AG04449 (cell line): ENCODE measurements at places on chromosomes 16 and 17.

DNA sequence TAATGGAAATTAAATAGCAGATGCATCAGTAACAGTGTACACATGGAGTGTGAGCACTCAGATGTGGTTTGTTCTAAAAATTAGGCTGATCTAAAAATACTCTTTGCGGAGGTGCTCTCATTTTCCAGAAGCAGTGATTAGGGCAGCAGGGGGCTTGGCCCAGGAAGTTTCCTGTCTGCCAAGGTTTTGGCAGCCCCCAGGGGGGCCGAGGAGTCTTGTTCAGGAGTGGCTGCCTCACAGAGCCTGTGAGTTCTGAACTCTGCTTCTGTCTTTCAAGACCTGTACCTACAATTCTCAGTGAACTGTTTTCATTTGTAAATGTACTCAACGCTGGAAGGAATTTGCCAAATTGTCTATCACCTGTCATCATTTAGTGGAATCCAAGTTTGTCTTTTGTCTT lies 388.4 kb upstream of the CDH11 start:
- DNase-seq = no peak

DNA sequence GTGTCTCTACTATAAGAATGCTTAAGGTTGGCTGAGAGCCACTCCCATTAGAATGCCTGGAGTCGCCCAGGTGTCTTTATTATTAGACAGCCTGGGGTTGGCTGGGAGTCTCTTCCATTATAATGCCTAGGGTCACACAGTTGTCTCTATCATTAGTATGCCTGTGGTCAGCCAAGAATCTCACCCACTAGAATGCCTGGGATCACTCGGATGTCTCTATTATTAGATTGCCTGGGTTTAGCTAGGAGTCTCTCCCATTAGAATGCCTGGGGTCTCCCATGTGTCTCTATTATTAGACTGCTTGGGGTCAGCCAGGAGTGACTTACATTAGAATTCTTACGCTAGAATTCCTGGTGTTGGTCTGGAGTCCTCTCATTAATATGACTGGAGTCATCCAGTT lies 2255.3 kb downstream of the TP53TG3F start:
- DNase-seq = no peak

GRCh38 chr17:2068031-2068518 lies 13.2 kb downstream of the HIC1 start:
- peak; percentile 84 for DNase-seq

DNA sequence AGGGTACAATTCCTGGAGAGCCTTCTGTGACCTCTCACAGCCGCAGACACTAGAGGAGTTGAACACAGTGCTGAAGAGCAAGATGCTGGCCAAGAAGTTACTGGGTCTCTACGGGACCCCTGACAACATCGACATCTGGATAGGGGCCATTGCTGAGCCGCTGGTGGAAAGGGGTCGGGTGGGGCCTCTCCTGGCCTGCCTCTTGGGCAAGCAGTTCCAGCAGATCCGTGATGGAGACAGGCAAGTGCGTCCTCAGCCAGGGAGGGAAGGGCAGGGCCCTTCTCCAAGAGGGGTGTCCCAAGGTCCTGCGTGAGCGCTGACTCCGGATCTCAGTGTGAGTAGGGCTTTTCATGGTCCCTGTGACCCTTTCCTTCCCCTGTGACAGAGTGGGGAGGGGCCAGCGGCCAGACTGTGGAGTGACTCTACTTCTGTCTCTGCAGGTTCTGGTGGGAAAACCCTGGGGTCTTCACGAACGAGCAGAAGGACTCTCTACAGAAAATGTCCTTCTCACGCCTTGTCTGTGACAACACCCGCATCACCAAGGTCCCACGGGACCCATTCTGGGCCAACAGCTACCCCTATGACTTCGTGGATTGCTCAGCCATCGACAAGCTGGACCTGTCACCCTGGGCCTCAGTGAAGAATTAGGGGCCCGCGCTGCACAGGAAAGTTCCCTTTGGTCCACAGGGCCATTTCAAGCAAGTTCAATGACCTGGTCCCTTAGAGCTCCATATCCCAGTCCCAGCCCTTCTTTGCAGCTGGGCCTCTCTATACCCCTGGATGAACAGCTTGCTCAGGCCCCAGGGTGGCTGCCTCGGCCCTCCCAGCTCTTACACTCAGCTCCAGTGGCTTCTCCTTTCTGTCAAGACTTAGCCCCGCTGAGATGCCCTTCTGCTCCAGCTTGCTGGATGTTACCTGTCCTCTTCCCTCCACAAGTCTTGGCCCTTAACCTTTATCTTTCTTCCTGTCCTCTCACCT lies 13.1 kb downstream of the MPO start:
- no peak for DNase-seq

GRCh38 chr17:32307658-32308057 lies 34.3 kb downstream of the C17orf75 start:
- no peak for DNase-seq

DNA sequence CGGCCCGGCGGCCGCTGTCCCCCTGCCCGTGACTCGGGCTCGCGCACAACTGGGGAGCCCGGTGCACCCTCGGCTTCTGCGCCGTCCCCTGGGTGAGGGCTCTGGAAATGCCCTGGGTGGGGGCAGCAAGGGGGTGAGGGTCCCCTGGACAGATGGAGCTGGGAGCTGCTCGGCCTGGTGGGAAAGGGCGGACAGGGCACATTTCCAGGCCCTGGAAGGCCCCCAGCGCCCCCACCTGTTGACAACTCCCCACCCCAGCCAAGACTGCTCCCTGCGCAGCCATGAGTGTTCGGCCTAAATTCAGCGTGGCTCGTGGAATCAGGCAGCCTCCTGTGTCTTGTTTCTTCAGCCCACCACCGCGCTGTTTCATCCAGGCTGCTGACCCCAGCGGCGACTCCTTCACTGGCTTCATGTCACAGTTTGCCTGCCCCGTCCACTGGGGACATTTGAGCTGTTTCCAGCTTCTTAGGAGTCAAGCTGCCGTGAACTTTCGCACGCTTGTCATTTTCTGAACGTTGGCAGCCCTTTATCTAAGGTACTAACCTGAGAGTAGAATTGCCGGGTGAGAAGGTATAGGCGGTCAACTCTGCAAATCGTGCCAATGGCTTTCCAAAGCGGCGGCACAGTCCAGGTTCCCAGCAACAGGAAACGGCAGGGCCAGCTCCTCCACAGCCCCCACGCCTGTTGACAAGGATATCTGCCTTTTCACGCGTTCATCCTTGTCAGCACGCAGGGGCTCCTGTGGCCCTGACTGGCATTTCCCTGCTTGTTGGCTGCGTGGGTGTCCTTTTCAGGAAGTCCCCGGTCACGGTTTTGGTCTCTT lies 895 bp downstream of the UTS2R start:
- DNase-seq = no peak

GRCh38 chr17:72167593-72167992 lies 46.8 kb downstream of the SOX9 start:
- no peak for DNase-seq

DNA sequence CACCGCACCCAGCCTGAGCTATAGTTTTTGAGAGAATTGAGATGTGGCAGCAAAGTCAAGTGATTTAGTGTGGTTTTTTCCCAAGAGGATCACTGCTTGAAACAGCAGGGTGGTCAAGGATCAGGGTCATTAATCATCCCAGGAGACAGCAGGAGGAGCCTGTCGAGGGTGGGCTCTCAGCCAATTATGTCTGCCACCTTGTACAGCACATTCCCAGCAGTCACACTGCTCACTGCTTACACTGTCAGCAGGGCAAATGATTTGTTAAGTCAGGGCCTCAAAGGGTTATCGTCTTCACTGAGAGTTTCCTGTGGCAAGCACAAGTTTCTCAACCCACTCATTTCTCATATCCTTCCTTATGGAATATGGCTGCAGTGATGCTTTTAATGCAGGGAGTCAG lies 13.2 kb downstream of the B3GNT9 start:
- no peak for DNase-seq

DNA sequence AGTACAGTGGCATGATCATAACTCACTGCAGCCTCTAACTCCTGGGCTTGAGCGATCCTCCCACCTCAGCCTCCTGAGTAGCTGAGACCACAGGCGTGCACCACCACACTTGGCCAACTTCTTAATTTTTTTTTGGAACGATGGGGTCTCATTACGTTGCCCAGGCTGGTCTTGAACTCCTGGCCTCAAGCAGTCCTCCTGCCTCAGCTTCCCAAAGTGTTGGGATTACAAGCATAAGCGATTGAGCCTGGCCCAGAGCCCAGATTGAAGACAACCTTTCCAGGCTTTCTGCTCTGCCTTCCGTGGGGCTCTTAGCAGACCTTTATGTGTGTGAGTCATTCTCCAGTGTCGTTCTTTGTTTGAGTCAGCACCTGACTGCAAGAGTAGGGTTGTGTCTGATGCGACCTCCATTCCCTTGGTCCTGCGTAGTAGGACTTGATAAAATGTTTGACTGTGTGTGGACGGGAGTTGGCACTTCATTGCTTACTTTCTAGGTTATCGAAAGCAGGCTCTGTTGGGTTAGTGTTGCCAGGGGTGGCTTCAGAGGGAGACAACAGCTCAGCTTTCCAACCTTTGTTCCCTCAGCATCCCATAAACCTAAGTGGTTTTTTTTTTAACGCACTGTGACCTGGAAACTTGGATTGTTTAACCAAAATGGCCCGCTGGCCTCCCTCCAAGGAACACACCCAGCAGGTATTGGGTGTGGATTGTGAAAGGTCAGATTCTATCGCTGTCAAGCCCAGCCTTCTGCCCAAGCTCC lies 26.4 kb downstream of the EEF2K start:
- DNase-seq = no peak

GRCh38 chr16:15960124-15960971 lies 10.9 kb downstream of the ABCC1 start:
- DNase-seq = no peak

DNA sequence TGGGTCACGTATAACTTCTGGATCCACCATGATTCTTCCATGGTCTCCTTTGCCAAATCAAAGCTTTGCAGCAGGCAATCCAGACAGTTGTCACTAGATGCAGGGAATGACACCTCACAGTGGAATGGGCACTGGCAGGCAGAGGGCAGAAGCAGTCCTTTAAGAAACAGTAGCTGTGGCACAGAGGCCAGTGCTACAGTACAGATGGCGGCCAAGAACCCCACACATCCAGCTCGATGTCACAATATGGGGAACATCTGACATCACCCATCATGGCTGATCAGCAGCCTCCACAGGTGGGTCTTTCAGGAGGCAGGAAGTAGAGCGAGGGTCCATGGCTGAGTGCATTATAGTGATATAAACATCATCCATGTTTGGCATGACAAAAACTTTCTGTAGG lies 18.8 kb upstream of the ERN1 start:
- DNase-seq = no peak

DNA sequence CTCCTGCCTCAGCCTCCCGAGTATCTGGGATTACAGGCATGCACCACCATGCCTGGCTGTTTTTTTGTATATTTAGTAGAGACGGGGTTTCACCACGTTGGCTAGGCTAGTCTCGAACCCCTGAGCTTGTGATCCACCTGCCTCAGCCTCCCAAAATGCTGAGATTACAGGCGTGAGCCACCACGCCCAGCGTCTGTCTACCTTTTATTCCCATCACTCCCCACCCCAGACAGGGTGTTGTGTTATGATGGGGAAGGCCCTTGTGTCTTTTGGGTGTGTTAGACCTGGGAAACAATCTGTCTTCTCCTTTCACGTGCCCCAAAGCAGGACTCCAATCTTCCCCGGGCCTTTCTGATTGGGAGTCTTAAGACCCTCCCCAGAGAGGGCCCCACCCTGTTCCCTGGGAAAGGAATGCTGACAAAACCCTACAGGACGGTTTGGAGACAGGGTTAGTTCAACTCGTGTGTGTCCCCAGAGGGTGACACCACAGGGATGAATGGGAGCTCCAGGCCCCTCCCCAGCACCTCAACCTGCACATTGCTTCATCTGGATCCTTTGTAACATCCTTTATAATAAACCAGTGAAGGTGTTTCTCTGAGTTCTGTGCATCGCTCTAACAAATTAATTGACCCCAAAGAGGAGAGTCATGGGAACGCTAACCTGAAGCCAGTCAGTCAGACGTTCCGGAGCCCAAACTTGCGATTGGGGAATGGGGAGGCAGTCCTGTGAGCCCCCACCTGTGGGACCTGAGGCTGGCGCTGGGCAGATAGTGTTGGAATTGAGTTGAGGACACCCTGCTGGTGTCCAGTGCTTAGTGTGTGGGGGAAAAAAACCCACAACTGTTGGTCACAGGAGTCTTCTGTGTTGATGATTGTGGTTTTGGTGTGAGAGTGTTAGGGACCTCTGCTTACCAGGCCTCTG lies 3.2 kb upstream of the ELOB start:
- no peak for DNase-seq

DNA sequence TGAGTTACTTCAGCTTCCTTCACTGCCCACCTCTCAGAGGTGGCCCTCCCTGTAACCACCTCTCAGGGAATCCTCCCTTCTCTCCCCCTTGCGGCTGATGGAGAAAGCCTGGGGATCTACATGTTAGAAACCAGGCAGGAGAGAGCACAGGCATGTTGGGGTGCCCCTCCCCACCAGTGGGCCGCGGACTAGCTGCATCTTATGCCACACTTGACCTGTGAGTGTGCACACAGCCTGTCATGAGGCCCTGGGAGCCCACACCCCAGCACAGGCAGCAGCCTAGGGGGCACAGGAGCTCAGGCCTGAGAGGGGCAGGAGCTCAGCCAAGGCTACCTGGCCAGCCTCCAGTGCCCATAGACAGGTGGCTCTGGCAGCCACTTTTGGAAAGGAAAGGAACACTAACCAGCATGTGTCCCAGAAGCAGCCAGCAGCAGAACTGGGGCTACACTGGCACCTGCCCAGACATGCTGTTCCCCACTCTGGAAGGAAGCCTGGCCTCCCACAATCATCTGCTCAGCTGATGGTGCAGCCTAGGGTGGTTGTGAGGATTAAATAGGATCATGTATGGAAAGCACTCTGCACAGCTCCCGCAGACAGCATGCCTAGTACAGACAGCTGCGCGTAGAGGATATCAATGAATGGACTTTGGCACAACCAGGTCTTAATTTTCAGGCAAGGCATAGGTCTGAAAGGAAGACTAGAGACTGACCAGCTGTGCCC lies 60.5 kb downstream of the TMEM132E start:
- no peak for DNase-seq
